ENCODE measurements at places on chromosomes 3 and 15.

DNA sequence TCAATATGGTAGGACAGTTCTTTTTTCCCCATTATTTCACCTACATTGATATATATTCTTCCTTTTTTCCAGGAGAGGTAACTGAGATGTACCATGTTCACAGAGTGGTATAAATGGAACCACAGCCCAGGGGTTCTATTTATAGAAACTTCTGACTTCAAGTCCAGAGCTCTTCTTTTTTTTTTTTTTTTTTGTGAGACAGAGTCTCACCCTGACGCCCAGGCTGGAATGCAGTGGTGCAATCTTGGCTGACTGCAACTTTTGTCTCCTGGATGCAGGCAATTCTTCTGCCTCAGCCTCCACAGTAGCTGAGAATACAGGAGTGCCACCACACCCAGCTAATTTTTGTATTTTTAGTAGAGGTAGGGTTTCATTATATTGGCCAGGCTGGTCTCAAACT is 267.1 kb upstream of the TPRG1 start:
- no peak for DNase-seq

DNA sequence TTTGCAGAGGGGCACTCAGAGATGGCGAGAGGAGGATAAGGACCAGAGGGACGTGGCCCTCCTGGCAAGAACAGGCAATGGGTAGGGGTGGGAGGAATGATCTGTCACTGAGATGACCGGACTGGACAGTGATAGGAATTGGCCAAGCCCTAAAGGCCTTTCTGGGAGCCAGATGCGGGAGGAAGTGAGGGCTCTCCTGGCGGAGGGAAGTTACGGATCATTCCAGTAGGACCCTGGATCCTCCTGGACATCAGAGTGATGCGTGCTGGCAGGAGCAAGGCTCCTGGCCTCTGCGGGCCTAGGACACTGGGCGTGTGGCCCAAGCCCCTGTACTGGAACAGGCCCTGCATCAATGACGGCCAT is 23.4 kb downstream of the KIF7 start:
- DNase-seq, result no peak

- DNase-seq, result no peak
Measured at GRCh38 chr15:100689131-100689899, 86.9 kb downstream of the ASB7 start.

DNA sequence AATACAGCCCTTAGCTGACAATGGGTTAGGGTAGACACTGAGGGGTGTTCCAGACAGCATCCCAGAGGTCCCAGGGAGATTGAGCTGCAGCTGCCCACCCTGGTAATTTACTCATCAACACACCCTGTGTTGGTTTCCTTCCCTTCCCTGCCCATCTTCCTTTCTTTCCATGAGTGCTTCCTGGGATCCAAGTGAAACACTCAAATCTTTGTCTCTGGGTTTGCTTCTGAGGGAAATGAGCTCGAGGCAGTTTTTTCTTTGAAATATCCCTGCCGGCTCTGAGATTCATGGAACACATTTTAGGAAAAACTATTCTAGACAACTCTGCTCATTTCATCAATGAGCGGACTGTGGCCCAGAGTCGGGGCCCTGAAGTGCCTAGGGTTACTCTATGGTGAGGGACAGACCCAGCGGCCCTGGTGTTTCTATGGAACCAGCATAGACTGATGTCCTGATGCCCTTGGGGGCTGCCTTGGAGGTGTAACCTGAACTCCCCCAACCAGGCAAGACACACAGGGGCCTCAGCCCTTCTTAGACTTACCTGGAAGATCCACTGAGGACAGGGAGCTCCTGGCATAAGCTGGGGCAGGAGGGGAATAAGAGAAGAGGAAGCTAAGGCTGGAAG is 14.9 kb upstream of the CSRNP1 start:
- no peak for DNase-seq

DNA sequence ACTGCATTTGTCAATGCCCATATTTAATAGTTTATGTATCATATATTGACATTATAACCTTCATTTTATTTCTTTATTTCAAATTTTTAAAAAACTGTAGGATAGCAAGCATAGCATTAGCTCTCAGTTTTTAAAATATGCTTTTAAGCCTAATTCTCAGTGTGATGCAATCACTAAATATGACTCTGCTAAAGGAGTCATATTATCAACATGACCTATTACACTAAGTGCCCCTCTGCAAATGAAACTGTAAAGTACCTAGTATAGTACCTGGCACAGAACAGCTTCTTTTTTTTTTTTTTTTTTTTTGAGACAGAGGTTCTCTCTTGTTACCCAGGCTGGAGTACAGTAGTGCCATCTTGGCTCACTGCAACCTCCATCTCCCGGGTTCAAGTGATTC is 179.4 kb upstream of the CGNL1 start:
- no peak for DNase-seq
